Activated naive CD8-positive, alpha-beta T cell treated with anti-CD3 and anti-CD28 coated beads for 36 hours (primary cell): ENCODE measurements at places on chromosomes 5 and 9. TPM values are rescaled to one million over a fixed set of nuclear protein-coding genes. Genes with fewer than 3 reads are reported as not detected.

The TNFSF8 gene
- total RNA-seq = 57.3 TPM

The CDC20B gene
- not detected for total RNA-seq

The SPATA9 gene
- not detected for total RNA-seq

The CMYA5 gene
- 0.29 TPM for total RNA-seq

The SLC22A4 gene
- total RNA-seq = 1.3 TPM
